ENCODE measurements at places on chromosomes 1 and 21. TPM values are rescaled to one million over a fixed set of nuclear protein-coding genes. Genes with fewer than 3 reads are reported as not detected.

DNA sequence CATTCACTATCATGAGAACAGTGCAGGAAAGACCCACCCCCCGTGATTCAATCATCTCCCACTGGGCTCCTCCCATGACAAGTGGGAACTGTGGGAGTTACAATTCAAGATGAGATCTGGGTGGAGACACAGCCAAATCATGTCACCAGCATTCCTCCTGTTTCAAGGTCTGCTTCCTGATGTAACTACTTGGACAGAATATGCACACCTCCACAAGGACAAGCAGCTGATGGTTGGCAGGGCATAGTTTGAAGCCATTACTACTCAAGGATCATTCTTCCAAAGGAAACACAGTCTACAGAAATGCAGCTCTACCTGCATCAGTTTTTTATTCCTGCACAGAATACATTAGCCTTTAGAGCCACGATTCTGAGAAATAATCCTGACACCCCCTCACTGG lies 28.5 kb upstream of the RNF2 start:
- no peaks in the 10 kb centered on the region for H3K27me3 ChIP-seq
- no peak overlapping the region for H3K27ac ChIP-seq
- H3K4me1 ChIP-seq: no peaks in the 10 kb centered on the region

DNA sequence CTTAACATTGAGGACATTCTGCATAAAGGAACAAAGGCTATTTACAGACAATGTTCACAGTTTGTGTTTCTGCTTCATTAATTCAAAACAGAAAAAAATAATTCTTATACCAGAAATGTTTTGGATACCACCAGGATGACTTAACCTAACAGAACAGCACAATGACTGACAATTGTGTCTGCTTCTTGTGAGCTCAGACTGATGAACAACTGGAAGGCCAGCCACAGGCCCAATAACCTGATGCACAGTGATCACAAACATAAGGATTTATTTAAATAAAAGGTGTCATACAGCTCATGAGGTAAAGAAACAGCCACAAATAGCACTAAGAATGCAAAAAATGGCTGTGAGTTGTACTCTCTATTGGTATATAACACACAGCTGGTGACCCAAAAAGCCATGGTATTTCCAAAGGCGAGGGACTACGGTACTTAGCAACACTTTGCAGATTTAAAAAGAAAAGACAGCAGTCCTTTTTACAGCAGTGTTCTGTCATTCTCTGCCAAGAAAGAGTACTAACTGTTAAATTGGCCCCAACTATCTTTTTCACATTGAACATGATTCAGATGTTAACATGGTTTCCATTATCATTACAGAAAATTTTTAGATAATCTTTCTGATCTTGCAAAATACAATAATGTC lies 32.1 kb upstream of the DDAH1 start:
- DNase-seq: no peak
- H3K27ac ChIP-seq: no peak overlapping the region
- no peak overlapping the region for H3K4me3 ChIP-seq
- no peaks in the 10 kb centered on the region for H3K36me3 ChIP-seq
- no peaks in the 10 kb centered on the region for H3K27me3 ChIP-seq
- peaks cover 12% of the 10 kb centered on the region for H3K4me1 ChIP-seq

GRCh38 chr1:5998051-5998905 lies 6.1 kb upstream of the NPHP4 start:
- no peak overlapping the region for H3K27ac ChIP-seq
- no peaks in the 10 kb centered on the region for H3K27me3 ChIP-seq
- peaks cover 4% of the 10 kb centered on the region for H3K4me1 ChIP-seq
- no peak for DNase-seq
- H3K36me3 ChIP-seq: no peaks in the 10 kb centered on the region
- no peak overlapping the region for H3K4me3 ChIP-seq

GRCh38 chr1:86224651-86225310 lies 68.2 kb upstream of the COL24A1 start:
- H3K27me3 ChIP-seq: no peaks in the 10 kb centered on the region
- H3K4me1 ChIP-seq: no peaks in the 10 kb centered on the region
- H3K4me3 ChIP-seq: no peak overlapping the region
- H3K27ac ChIP-seq: no peak overlapping the region
- no peaks in the 10 kb centered on the region for H3K36me3 ChIP-seq
- no peak for DNase-seq

TMPRSS15 gene
- not detected for total RNA-seq

All from thyroid gland (tissue), 4 donors.